ENCODE measurements at places on chromosomes 3 and 15. TPM values are rescaled to one million over a fixed set of nuclear protein-coding genes. Genes with fewer than 3 reads are reported as not detected.

HYKK gene
- 3.6 TPM for total RNA-seq

PLA2G4E gene
- not detected for total RNA-seq

CADM2 gene
- 1.1 TPM for total RNA-seq

FGD5 gene
- 0.22 TPM for total RNA-seq

VGLL3 gene
- total RNA-seq: 170 TPM

CFAP20DC gene
- total RNA-seq: 3.1 TPM

PRICKLE2 gene
- total RNA-seq: 48.2 TPM

SKOR1 gene
- 0.27 TPM for total RNA-seq

CHDH gene
- 0.46 TPM for total RNA-seq

GNAT1 gene
- not detected for total RNA-seq

Data from chondrocyte (in vitro differentiated cells).